ENCODE measurements at places on chromosomes 1 and 21.

- DNase-seq: peak; percentile 73
Observed at GRCh38 chr1:39653546-39654031, 14.1 kb upstream of the HEYL start.

DNA sequence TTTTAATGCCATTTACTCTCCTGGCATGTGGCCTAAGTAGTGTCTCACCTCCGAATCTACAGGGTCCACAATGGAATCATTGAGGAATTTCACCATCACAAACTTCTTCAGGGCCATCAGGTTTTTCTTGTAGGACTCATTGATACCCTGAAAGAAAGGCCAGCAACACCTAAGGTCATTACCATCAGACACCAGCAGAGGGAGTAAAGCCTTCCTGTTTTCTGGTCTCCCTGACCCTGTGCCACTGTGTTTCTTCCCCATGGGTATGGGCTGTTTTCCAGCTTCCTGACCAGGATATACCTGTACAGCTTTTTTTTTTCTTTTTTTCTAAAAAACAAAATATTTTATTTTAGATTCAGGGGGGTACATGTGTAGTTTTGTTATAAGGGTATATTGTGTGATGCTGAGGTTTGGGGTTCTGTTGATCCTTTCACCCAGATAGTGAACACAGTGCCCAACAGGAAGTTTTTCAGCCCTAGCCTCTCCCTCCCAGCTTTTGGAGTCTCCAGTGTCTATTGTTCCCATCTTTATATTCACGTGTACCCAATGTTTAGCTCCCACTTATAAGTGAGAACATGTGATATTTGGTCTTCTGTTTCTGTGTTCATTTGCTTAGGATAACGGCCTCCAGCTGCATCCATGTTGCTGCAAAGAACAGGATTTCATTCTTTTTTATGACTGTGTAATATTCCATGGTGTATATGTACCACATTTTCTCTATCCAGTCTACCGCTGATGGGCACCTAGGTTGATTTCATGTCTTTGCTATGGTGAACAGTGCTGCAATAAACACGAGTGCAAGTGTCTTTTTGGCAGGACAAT lies 18.3 kb downstream of the PPT1 start:
- peak; percentile 30 for DNase-seq

- DNase-seq: no peak
Observed at GRCh38 chr1:116024626-116025025, 48.3 kb downstream of the SLC22A15 start.

GRCh38 chr1:75797273-75797588 lies 549 bp downstream of the MSH4 start:
- DNase-seq: no peak

DNA sequence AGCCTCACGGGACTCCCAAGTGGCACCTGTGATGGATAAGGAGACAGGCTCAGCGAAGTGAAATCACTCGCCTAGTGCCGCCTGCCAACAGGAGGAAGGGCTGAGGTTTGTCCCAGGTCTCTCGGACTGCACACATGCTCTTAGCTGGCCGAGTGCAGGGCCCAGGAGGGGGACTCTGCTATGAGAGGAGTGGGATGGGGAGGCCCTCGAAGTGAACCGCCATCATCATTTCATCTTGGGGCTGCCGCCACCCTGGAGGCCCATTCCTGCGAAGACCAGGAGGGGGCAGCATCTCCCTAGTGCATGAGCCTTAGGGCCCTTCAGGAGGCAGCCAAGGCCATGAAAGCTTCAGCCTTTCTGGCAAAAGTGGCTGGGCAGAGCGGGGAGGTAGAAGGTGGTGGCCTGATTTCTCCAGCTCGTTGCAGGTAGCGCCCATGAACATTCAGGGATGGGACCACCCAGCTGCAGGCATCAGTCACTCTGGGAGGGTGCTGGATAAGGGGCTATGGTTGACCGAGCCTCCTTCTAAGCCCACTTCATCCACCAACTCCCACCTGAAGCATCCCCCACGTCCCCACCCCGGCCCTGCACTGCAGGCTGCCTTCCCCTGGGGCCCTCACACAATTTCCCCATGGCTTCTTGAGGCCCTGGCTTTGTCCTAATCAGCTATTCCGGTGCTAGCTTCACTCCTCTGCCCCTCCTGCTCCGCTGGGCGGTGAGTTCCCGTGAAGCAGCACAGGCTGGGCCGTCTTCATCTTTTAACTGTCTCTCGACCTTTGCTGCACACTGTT lies 17.2 kb upstream of the RASSF5 start:
- peak; percentile 50 for DNase-seq

DNA sequence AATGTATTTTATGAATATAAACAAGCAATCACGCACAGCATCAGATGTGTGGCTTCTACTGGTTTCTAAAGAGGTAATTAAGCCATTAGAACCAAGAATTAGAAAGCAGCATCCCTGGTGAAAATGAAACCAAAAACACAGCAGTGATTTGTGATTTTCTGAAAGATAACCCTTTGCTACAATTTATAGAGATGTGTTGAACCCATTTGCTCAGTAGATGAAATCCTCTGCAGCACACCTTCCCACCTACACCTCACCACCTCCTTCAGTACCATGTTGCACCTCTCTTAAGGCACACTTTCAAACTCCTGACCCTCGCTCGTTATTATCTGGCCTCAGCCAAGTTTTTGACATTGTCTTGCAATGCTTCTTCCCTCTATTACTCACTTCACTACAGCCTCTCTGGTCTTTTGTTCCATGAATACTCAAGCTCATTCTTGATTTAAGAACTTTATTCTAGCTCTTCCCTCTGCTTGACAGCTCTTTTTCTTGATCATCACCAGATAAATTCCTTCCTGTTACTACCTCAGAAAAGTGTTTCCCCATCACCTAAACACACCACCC lies 38.6 kb downstream of the NSL1 start:
- DNase-seq: no peak

DNA sequence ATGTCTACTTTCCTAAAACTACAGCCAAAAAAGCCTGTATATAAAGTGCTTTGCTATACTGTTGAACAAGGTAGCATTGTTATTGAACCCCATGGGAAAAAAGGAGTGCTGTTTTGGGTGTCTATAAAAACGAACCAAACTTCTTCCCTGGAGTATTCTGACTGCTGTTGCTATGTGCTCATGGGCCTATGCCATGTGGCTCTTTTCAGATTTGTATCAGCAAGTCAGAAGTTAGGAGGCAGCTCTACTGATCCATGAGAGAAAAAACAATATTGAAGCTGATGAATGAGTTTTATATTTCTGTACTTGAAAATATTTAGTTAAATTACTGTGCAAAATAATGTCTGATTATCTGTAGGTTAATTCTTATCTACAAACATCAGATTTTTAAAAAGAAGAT lies 66.5 kb downstream of the ADGRL2 start:
- no peak for DNase-seq

- no peak for DNase-seq
Observed at GRCh38 chr1:94843430-94843829, 23.3 kb downstream of the SLC44A3 start.

DNA sequence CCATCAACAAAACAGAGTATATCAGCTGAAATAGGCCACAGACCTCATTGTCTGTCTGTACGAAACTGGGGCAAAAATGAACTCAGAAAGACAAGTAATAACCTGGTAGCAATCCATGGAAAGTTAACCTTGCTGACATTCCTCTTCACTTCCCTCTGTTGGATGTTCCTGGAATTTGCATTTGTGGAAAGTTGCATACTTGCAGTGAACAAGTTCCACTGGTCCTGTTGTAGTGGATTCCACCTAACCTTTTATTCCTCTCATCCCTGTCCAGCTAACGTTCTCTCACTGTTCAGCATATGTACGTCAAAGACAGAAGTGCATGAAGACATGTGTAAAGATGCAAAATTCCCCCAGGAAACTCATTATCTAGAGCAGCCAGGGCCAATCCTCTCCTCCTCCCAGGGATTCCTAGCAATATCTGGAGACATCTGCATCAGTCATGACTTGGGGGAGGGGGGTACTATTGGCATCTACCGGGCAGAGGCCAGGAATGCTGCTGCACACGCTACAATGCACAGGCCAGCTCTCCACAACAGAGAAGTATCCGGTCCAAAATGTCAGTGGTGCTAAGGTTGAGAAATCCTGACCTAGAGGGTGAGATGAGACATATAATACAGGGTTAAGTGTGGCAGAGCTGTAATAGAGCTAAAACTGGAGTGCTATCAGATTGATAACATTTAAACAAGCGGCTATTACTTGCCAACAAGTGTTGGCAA lies 8.2 kb downstream of the LPAR3 start:
- peak; percentile 75 for DNase-seq

DNA sequence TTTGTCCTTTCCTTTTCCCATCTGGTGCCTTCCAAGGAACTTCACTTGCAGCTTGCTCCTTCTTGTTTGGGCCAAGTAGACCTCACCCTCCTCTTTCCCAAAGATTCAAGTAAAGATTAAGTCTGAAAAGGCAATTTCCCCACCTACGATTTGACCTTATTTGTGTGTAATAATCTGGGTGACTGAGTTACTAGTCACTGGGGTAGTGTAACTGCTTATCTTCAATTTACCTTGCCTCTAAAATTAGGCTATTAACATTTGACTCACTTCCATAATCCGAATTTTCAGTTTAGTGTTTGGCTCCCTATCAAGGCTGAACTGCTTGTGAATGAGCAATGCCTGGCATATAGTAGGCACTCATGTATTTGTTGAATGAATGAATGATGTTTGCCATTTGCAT lies 59.6 kb downstream of the PLA2G4A start:
- DNase-seq: no peak

DNA sequence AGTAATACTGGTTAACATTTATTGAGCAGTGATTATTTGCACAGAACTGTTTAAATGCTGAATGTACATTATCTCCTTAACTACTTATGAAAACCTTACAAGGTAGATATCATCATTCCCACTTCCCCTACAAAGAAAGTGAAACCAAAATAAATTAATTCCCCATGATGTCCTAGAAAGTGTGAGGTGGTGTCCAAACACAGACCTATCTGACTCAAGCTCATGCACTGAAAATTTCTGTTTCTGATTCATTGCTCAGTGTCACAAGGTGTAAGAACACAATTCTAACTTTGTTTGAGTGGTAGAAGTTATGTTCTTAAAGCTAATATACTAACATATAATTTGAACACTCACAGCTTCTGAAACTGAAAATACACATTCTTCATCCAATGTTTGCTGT lies 178.7 kb downstream of the MRPL39 start:
- DNase-seq: no peak

DNA sequence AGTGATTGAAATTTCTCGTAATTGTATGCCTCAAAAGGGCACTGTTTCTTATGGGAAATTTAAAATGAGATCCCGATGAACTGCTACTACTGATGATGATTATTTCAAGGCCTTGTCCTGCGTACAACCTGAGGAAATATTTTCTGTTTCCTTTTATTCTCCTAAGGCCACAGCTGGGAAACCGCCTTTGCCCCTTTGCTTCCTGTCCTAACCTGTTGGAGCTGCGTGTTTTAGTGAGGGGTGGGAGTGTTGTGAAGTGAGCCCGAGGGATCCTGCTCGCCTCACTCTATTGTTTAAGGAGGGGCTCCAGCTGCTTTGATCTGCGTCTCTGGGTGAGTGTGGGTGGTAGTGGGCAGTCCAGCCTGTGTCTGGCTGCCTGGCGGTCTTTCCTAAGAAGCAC lies 14.4 kb downstream of the LAMC2 start:
- DNase-seq: no peak

GRCh38 chr1:248625971-248626370 lies 8.9 kb downstream of the OR2T11 start:
- DNase-seq: no peak

- no peak for DNase-seq
Observed at GRCh38 chr1:243559575-243560162, 290.4 kb downstream of the AKT3 start.

GRCh38 chr21:19122356-19122755 lies 718.8 kb upstream of the TMPRSS15 start:
- DNase-seq: no peak

DNA sequence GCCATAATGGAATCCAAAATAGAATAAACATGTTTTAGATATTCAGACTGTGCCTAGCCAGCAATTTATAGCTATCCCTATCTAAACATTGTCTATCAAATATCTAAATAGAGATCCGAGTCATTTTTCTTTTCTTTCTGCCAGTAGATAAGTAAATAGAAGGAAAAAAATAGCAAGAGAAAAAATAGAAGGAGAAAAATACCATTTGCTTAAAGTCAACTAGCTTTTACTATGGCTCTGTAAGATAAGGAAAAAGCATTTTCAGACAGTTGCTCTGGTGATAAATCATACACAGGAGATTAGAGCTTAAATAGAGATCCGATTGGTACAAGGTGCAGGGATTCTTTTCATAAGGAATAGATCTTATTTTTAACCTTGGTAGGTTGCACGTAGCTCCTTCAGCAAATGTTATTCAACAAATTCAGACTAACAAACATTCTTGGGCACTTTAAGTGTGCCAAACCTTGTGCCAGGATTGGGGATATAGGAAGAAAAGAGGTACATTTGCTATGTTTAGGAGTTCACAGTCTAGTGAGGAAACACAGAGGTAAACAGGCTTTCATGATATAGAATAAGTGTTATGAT lies 70.1 kb upstream of the CCDC190 start:
- DNase-seq: no peak

DNA sequence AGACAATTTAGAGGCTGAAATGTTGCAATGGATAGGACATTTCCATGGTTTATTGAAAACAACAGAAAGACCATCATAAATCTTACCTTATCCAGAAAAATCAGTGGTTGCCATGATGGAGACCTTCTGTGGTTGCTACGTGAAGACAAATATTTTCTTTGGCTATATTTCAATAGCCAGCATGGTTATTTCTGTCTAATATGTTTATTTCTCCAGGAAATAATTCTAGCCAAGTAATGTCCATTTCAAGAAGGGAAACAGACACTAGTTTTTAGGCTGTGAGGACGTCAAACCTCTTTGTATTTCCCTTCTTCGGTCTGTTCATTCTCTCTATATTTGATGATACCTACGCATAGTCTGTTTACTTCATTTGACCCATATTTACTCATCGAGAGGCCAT lies 49.2 kb upstream of the NFASC start:
- no peak for DNase-seq

DNA sequence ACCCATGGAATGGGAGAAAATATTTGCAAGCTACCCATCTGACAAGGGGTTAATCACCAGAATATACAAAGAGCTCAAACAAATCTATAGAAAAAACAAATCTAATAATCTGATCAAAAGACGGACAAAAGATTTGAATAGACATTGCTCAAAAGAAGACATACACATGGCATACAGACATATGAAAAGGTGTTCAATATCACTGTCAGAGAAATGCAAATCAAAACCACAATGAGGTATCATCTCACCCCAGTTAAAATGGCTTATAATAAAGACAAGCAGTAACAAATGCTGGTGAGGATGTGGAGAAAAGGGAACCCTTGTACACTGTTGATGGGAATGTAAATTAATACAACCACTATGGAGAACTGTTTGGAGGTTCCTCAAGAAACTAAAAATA lies 600.9 kb downstream of the SMYD3 start:
- no peak for DNase-seq

- DNase-seq: no peak
Observed at GRCh38 chr1:70909262-70909822, 138.3 kb downstream of the PTGER3 start.

- DNase-seq: peak; percentile 84
Observed at GRCh38 chr1:208201229-208201628, 43.0 kb downstream of the PLXNA2 start.

- DNase-seq: peak; percentile 41
Observed at GRCh38 chr1:185786524-185786923, 52.3 kb downstream of the HMCN1 start.

- no peak for DNase-seq
Observed at GRCh38 chr21:32461503-32461902, 49.0 kb downstream of the EVA1C start.
